ENCODE measurements at places on chromosomes 5 and 9.

GRCh38 chr9:92707530-92707929 lies 37.6 kb upstream of the IPPK start:
- DNase-seq, result no peak

- DNase-seq, result no peak
Observed at GRCh38 chr5:160271396-160271795, 41.0 kb downstream of the CCNJL start.

DNA sequence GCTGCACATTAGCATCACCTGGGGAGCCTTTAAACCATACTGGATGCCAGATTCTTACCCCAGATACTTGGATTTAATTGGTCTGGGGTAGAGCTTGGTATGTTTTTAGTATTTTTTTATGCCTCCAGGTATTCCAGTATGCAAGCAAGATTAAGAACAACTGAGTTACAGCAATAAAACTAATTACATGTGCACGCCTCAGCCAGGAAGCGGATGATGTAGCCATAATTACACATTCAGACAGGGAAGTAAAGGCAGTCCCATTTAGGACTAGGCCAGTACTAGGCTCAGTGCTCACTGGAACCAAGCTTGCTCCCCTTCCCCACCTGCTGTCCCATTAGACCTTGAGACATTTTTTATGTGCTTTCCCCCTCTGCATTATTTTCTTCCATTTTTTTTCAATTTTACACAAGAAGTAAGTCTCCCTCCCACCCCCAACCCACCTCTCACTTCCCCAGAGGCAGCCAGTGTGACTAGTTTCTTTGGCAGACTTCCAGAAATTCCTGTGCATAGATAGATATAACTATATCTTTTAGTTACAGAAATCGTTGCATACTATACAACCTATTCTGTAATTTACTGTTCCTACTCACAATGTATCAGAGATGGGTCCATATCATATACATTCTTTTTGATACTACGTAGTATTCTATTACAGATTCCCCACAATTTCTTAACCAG lies 7.1 kb upstream of the GNAQ start:
- DNase-seq, result peak; percentile 74

DNA sequence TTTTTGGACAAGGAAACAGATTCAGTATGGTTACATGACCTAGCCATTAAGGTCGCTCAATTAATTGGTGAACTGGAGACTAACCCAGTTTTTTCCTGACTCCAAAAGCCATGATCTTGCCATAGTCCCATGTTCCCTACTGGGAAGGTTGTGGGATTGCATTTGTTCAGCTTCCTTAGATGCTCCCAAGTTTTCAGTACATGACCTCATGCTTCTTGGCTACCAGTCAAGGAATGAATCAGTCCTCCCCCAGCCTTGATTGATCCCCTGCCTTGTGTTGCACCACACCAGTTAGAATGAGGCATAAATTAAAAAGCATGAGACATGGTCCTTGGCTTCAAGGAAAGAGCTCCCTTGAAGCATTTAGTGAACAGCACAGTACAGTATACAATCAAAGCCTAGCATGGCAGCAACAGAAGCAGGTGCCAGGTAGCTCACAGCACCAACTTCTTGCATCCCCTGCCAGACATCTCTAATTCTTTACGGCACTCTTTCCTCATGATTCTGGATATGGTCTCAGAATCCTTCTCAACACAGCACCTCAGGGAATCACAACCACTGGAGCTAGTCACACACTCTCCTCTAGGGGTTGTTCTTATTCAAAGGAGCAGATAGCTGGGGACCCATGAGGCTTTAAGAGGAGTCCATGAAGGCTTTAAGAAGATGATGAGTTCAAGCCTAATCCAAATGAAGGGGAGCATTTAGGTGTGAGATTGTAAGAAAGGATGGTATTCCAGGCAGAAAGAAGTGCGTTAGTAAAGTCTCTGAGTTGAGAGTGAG lies 295.5 kb upstream of the CLINT1 start:
- DNase-seq, result no peak

- DNase-seq, result no peak
Observed at GRCh38 chr9:91840469-91840868, 109.6 kb downstream of the ROR2 start.

- DNase-seq, result no peak
Observed at GRCh38 chr9:127175319-127175715, 52.9 kb upstream of the ANGPTL2 start.

DNA sequence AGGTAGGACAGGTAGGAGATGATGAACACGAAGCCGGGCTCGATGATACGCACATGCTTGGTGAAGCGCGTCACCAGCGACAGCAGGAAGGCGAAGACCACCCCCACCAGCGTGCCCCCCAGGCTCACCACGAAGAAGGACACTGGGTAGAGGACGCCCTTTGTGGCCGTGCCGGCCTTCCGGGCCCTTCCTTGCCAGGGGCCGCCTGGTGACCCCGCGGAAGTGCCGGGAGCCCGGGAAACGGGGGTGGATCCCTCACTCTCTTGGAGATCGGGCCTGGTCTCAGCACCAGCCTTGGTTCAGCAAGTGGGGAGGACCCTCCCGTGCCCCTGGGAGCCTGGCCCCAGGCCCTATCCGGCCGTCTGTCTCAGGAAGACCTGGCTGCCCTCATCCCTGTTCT lies 39.7 kb downstream of the SLC9A3 start:
- DNase-seq, result no peak

DNA sequence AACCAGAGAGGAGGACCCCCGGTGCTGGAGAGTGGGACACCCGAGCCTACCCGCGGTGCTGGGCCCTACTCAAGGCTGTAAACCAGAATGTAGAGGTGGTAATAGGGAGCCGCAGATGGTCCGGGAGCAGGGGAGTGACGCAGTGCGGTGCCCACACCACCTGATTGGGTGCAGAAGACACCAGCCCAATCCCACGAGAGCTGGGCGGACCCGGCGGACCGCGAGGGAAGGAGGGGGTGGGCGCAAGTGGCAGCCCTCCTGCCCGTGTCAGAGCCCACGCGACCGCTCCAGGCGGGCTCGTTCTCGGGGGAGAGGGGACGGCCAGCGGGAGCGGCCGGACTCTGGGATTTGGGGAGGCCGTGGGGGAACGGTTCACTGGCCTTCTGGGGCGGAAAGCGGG lies 71.2 kb downstream of the C9orf50 start:
- no peak for DNase-seq

DNA sequence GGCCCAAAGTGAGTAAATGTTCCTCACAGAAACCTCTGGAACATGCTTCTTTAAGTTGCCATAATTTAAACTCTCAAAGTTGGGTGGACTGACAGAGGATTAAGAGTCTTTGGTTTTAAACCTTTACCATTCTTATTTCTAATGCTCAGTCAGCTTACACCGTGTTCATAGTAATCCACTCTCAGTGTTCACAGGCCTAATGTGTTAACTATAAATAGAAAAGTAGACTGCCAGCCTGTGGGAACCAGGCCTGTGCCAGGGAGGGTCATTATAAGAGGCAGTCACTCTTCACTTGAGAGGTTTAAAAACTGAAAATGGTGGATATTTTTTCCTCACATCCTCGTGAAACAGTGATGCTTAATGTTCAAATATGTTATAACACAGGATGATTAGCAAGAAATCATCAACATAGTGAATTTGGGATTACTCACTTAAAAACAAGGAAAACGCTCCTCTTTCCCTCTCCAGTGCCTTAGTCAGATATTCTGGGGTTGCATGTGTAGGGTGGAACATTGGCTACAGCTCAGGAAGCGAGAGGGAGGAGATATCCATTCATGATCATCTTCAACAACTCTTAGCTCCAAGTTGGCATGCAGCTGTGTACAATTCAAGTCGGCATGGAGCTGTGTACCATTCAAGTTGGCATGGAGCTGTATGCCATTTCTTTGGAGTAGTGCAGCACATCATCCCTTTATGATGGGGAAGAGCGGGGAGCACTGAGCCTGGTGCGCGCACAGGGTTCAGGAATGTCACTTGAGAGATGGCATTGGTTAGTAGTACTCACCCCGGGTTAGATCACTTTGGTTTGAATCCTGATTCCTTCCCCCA lies 65.8 kb downstream of the KIAA1958 start:
- no peak for DNase-seq

DNA sequence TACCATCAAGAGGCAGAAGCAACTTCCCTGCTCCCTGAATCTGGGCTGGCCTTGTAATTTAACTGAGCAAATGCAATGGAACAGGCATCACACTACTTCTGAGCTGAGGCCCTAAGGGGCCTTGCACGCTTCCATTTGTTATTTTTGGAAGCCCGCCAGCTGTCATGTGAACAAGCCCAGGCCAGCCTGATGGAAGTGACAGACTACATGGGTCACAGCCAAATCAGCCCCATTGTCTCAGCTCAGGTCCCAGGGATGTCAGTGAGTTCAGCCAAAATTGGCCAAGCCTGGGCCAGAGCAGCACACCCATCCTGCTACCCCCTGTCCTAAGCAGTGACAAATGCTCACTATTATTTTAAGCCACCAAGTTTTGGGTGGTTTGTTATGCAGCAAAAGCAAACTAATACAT lies 72.8 kb downstream of the PRRT1B start:
- peak; percentile 60 for DNase-seq

GRCh38 chr5:63029891-63030290 lies 451.3 kb downstream of the LRRC70 start:
- no peak for DNase-seq

- DNase-seq, result no peak
Observed at GRCh38 chr5:146009020-146009419, 72.6 kb downstream of the SH3RF2 start.

DNA sequence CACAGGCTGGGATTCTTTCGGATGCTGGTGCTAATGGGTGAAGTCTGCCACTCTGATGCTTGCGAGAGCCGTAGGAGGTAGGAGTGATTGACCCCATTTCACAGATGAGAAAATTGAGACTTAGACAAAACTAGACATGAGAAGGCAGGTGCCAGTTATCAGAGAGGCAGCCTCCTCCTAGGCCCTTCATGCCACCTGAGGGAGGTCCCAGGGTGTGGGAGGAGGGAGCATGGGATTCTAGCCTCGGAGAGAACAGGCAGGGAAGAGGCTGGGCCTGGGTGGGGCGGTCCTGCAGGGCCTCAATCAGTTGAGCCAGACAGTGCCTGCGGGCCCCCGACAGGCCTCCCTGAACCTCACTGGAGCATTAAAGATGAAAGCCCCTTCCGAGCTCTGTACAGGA lies 112.4 kb downstream of the COL23A1 start:
- DNase-seq, result no peak

DNA sequence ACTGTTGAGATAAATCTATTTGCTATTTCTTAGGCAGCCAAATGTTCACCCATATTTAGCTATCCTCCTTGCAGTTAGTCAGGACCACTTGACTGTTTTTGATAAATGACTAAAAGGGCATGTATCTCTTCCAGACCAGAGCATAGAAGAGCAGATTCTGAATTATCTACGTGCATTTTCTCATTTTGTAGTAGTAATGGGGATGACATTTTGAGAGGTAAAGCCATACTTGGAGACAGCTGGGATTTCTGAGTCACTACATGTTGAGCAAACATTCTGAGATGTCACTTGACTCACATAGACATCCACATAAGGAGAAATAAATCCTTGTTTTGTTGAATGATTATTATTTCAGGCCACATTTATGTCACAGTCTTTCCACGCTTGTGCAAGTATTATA lies 297.6 kb downstream of the CDH10 start:
- no peak for DNase-seq

- DNase-seq, result no peak
Observed at GRCh38 chr9:138057726-138058125, 180.1 kb downstream of the CACNA1B start.

GRCh38 chr5:73298251-73298771 lies 125.3 kb downstream of the TMEM174 start:
- DNase-seq, result no peak

DNA sequence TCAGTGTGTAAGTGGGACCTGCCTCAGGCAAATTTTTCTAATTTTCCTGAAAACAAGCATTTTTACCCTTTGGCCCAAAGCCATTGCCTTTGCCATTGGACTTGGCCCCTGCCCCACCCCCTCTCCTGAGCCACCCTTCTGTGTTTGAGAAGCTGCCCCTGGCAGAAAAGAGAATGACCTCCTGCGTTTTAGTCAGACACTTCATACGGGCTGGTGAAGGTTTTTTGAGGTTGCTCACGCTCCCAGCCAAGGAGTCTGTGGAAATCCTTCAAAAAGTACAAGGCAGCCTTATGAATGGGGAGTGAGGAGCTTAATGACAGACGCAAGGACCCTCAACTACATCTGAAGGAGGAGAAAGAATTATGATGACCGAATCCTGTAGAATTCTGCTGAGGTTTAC lies 308.9 kb downstream of the SLIT3 start:
- DNase-seq, result no peak

DNA sequence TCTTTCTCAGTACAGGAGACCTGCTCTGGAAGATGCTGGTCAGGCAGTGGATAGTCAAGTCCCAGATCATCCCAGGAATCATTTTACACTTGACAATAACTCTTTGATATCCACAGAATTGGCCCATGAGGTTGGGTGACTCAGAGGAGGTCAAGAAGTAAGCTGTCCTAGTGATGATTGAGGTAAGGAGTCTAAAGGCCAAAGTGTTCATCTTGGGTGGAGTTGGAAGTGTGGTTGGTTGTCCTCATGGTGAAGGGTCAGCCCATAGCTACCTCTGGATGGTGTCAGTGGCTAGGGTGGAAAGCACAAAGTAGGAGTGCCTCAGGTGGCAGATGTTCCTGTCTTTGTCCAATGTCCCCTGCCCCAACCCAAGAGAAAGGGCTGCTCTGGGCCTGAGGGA lies 24.1 kb upstream of the RCL1 start:
- no peak for DNase-seq

GRCh38 chr5:122704247-122705036 lies 70.4 kb upstream of the SNX2 start:
- DNase-seq, result peak; percentile 74

GRCh38 chr5:135331612-135332011 lies 67.4 kb downstream of the MACROH2A1 start:
- no peak for DNase-seq

DNA sequence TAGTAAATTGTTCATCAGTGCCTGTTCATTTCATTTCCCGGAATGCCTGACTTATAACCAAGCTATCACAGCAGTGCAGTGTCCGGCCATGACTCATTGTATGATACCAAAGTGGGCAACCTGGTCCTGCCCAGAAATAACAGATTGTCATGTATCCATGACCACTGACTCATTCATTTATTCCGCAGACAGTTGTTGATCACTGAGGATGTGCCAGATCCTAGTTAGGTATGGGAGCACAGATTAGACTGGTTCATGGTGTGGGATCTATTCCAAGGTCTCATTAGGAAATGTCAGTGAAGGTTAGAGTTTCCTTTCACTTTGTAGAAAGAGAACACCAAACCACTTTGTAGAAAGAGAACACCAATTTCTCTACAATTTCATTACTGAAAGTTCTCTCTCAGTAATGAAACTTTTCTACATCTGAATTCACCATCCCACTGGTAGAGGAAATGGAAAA lies 8.7 kb downstream of the NREP start:
- peak; percentile 8 for DNase-seq

DNA sequence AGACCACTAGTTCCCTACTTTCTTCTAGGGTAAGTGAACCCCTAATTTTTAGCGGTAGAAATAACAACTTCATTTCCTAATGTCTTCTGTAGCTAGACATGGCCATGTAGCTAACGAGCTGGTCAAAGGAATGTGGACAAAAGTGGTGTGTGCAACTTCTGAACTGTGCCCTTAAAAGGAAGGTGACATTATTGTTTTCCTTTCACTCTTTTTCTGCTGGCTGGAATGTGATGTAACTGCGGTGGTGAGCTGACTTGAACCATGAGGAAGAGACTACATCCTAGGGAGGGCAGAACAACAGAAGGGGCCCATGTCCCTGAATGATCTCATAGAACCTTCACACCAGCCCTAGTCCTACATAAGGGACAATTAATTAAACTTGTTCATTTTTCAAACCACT lies 1.3 kb upstream of the SNX2 start:
- DNase-seq, result no peak

GRCh38 chr9:113619491-113620376 lies 156.2 kb downstream of the RGS3 start:
- no peak for DNase-seq
